ENCODE measurements at places on chromosomes 3 and 15. TPM values are rescaled to one million over a fixed set of nuclear protein-coding genes. Genes with fewer than 3 reads are reported as not detected.
A peak's percentile ranks its signal among the peaks of the same experiment; 100 is the strongest.

The CTDSPL2 gene
- total RNA-seq = 76.1 TPM

The IFT80 gene
- 35.0 TPM for total RNA-seq

The SLC22A14 gene
- total RNA-seq = not detected

The ACOX2 gene
- not detected for total RNA-seq

The CHRNA5 gene
- 2.4 TPM for total RNA-seq

The SLC12A1 gene
- not detected for total RNA-seq

The ANKRD63 gene
- total RNA-seq = not detected

The CCDC191 gene
- total RNA-seq = 3.2 TPM

The PPP1R14D gene
- not detected for total RNA-seq

The SHC4 gene
- 0.46 TPM for total RNA-seq

The HYAL1 gene
- total RNA-seq = not detected

The DLEC1 gene
- 1.4 TPM for total RNA-seq

The KLHL6 gene
- 40.4 TPM for total RNA-seq

DNA sequence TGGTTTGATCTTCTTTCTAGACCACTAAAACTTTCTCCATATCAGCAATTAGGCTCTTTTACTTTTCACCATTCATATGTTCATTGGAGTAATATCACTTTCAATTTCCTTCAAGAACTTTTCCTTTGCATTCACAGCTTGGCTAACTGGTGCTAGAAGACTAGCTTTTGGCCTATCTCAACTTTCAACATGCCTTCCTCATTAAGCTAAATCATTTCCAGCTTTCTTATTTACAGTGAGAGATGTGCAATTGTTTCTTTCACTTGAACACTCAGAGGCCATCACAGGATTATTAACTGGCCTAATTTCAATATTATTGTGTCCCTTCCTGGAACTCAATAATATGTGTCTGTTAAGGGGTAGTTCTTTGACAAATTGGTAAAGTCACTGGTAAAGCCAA is 42.8 kb upstream of the PLOD2 start:
- no peak for DNase-seq

DNA sequence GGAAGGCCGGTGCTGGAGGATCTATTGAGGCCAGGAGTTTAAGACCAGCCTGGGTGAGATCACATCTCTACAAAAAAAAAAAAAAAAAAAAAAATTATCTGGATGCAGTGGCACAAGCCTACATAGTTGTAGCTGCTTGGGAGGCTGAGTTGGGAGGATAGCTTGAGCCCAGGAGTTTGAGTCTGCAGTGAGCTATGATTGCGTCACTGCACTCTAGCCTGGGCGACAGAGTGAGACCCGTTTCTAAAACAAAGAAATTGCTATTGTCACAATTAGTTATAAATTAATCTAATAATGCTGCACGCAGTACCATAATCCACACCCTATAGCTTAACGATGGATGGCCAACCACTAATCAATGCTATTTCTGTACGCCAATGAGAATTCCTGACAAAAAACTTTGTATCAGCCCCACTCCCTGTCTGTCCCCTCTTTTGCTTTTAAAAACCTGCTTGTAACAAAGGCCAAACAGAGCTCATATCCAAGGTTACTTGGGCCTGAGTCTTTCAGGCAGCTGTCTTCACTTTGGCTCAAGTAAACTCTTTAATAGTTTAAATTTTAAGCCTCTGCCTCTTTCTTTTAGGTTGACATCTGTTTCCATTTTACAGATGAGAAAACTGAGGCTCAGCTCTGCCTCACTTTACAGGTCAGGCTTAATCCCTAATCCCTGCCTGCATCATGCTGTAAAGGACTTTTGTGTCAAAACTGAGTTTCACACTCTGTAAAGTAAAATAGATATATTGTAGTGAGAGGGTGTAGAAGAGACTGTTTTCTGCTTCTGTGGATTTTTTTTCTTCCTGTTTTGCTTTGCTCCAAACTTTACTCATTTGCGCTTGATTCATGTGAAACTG is 10.9 kb downstream of the FLNB start:
- DNase-seq = no peak

GRCh38 chr15:76988867-76989780 is 5.8 kb upstream of the PSTPIP1 start:
- DNase-seq = no peak

GRCh38 chr15:77474310-77474988 is 53.8 kb downstream of the HMG20A start:
- DNase-seq = no peak

DNA sequence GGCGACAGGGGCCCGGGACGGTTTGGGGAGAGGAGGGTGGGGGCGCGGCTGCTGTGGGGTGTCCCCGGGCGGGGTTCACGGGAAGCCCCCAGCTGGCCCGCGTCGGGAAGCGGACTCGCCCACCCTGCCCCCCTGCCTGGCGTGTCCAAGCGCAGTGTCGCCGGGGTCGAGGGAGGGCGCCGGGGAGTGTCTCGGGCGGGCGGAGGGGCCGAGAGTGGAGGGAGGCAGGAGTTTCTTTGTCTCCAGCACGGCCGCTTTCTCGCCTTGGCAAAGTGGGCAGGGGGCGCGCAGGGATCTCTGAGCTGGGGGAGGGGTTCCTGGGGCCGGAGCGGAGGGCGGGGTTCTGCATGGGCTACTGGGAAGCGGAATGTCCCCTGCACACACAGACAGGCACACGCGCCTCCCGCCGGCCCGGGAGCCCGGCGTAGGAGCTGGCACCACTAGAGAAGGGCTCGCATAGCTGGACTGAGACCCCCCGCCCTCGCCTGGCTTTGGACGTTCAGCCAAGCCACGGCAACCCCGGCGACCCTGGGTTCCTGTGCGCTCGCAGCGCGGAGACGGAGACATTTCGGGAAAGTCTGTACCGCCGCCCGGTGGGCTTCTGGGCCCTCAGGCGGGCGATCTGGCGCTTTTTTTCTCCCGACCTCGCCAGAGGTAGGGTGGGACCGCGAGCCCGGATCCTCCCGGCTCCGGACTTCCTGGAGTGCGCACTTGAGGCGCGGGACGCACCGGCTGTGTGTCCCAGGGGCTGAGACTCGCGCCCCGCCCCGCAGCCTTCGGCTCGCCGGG is 822 bp downstream of the ST8SIA2 start:
- no peak for DNase-seq

DNA sequence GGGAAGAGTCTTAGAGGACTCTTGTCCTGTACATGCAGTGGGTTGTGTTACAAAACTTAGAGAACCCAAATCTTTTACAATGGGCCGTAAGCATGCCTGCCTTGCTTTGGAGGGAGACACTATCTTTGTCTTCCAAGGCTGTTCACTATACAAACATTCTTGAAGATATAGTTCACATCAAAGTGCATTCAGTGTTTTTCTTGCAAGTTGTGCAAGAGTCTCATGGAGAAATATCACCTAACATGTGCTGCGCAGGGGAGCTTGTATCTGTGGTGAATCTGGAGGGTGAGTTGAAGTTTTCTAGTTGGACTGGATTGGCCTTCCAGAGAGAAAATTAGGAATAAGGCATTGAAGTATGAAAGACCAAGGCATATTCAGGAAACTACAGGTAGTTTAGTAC is 7.8 kb upstream of the PRTG start:
- no peak for DNase-seq

DNA sequence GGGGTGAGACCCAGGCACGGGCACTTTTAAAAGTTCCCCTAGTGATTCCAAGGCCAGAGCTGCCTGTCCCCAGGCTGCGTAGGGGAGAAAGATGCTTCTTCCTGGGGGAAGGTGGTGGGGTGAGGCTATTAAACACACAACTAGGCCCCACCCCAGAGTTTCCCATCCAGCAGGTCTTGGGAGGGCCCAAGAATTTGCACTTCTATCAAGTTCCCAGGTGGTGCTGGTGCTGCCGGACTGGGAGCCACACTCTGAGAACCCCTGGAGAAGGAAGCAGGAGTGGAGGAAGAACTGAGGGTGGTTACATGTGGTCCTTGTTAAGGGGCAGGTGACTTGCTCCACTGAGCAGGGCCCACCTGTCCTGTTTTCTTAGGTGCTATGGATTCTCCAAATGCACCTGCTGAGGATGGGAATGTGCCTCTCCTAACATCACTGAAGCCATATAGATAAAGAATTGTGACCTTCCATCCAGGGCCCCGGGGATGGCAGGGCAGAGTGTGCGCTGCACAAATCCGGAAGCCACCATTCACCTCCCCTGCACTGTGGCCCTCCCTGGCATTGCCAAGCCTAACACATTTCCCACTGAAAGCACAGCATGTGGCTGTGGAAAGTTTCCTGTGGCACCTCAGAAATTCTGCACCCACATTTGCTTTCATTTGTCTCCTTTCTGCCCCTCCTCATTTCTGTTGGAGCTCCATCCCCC is 111.5 kb upstream of the MEF2A start:
- DNase-seq = peak; percentile 4

DNA sequence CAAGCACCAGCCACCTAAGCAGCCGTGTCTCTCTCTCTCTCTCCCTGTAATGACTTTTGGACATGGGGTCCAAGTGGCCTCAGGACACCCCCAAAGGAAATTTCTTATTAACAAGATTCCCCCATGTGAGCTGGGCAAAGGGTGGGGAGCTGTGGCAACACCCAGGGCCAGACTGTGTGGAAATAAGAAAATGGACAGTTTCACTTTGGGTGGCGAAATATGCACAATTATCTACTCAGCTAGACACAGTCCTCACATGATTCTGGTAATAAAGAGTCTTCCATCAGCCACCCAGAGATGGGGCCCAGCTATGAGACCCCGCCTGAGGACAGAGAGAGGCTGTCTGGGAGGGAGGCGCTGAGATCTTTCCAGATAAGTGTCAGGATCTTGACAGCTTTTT is 96.8 kb upstream of the TPM1 start:
- DNase-seq = no peak

DNA sequence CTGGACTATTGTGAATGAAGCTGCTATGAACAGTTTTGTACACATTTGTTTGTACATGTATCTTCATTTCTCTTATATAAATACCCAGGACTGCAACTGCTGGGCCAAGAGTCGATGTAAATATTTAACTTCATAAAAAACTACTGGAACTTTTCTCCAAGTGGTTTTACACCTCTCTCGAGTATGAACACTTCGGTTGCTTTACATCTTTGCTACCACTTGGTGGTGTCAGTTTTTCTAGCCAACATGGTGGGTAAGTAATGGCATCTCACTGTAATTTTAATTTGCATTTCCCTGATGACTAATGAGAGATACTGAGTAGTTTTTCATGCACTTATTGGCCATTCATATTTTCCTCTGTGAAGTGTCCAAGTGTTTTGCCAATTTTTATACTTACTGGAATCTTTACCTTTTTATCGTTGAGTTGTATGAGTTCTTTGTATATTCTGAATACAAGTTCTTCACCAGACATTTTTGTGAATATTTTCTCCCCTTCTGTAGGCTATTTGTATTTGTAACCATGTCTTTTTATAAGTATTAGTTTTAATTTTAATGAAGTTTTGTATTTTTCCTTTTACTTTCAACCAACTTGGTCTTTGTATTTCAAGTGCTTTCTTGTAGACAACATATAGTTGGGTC is 44.4 kb downstream of the PCOLCE2 start:
- DNase-seq = peak; percentile 9

DNA sequence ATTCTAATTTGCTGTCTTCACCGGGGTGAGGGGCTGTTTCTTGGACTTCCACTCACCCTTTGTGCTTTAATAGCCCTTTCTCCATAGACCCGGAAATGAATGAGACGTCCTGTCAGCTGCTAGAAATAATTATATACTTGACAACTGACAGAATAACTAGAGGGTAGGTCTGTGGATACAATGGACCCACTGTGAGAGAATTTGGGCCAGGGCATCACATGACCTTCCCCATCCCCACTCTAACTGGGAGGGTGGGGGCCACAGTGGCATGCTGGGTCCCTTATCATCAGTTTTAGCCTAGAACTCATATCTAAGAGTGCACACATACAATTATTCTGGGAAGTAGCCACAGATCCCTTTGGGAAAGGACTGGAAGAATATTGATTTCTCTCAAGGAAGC is 25.9 kb upstream of the MINAR1 start:
- no peak for DNase-seq

DNA sequence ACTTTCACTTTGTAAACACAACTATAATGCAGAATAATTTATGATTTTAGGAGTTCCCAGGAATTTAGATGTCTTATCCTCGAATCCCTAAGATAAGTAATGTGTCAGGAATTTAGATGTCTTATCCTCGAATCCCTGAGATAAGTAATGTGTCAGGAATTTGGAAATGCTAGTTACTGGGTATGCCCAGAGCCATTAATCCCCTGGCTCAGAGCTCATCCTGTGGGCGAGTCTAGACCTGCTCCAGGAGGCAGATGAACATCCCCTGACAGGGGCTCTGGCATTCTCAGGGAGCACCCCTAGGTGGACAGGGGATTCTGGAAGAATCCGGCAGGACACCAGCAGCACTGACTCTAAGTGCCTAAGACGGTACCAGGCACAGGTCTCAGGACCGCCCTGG is 163.3 kb downstream of the ARRDC4 start:
- no peak for DNase-seq

DNA sequence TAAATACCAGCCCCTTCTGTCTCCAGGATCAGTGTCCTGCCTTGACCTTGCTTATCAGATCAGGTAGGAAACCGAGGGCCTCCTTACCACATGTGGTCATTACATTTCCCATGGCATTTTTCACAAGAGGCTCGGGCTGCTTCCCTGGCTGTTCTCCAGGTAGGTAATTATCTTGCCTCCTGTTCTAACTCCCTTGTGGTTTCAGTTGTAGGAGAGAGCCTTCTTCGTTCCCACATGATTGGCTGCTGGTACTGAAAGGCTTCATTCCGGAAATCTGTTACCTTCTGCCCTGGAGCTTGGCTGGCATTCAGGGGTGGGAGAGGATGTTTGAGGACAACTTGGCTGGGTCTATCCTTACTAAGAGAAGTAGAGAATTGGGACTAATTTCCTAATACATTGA is 46.8 kb upstream of the RORA start:
- no peak for DNase-seq

DNA sequence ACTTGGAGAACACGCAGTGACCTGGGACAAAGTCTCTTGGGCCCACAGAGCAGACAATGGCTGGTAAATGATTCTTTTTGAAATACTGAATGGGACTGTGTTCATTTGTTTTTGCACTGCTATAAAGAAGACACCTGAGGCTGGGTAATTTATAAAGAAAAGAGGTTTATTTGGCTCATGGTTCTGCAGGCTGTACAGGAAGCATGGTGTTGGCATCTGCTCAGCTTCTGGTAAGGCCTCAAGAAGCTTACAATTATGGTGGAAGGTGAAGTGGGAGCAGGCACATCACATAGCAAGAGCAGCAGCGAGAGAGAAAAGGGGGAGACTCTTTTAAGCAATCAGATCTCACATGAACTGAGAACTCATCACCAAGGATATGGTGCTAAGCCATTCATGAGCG is 321.6 kb downstream of the THSD4 start:
- no peak for DNase-seq

DNA sequence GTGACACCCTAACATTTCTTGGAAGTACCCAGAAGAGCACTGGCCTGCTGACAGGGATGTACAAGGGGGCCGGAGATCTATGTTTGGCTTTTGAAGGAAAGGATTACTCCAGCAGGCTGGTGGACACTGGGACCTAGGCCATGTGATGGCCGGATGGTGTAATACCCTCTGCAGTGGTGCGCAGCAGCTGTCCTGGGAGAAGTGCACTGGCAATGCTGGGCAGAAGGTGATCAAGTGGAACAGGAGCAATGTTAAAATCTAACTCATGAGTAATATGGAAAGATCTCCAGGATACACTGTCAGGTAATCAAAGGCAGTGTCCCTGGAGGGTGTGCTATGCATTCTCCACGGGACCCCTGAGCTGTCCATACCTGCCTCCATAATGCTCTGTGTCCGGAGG is 71.2 kb upstream of the POMGNT2 start:
- DNase-seq = no peak

GRCh38 chr3:117103675-117104074 is 394.1 kb downstream of the TUSC7 start:
- DNase-seq = no peak

Data from activated CD4-positive, alpha-beta T cell treated with anti-CD3 and anti-CD28 coated beads, Interleukin-2, amount 10 ng/mL, durations not matched to agents 7 days and 5 days (primary cell).